ENCODE measurements at places on chromosomes 11 and 22. TPM values are rescaled to one million over a fixed set of nuclear protein-coding genes. Genes with fewer than 3 reads are reported as not detected.

- no peak for DNase-seq
Observed at GRCh38 chr11:86688398-86689179, 16.2 kb upstream of the ME3 start.

PANX2 gene
- not detected for total RNA-seq

GRCh38 chr11:100969008-100969407 lies 160.6 kb downstream of the PGR start:
- DNase-seq, result no peak

OR51B6 gene
- total RNA-seq, result not detected

- no peak for DNase-seq
Observed at GRCh38 chr11:18393581-18394274, 635 bp upstream of the LDHA start.

GRCh38 chr22:49094151-49094550 lies 733.5 kb downstream of the BRD1 start:
- no peak for DNase-seq

- DNase-seq, result peak; percentile 35
Observed at GRCh38 chr11:113242767-113243397, 71.5 kb upstream of the TTC12 start.

- DNase-seq, result no peak
Observed at GRCh38 chr11:15909937-15910598, 446.3 kb downstream of the SOX6 start.

DNA sequence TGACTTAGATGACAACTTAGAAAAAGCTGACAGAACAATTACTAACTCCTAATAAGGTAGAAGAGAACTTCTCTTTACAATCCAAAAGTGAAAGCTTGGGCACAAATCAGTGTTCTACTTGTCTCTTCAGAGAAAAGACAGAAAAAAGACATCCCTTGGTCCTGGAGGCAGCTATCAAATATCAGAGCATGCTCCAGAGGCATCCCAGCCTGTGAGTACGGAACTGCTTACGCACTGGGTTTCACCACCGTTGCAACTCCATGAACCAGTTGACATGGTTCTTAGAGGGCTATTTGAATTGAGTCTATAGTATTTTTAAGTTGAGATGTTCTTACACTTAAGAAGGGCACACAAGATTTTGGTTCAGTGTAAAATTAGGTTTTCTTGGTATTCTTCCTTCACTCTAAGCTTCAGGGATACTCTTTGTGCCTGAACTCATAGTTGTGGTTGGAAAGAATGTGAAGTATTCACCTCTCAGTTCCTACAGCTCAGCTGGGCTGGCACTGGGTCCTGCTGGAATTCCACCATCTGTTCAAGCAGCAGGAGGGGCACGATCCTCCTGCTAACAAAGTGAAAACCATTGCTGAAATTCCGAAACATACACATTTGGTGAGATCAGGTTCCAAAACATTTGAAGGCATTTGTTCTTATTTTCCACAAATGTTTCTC lies 6.3 kb downstream of the AKIP1 start:
- no peak for DNase-seq
